ENCODE measurements at places on chromosomes 2 and 18.

- DNase-seq, result no peak
Observed at GRCh38 chr18:56207989-56208388, 430.4 kb downstream of the TXNL1 start.

DNA sequence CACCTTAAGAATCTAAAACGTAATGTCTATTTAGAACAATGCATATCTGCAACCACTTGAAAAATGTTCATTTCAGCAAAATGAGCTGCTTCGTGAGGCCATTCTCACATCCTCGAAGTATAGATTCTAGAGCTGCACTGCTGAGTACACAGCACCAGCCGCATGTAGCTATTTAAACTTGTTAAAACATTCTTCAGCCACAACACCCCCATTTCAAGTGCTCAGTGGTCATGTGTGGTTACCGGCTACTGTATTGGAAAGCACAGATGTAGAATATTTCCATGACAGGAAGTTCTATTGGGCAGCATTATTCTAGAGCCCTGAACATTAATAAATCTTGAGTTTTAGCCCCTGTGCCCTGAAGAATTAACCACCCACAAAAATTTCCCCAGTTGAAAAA lies 35.0 kb downstream of the SUMO1 start:
- no peak for DNase-seq

GRCh38 chr2:121372721-121373353 lies 87.8 kb upstream of the TFCP2L1 start:
- no peak for DNase-seq

GRCh38 chr2:71064754-71065621 lies 3.5 kb upstream of the NAGK start:
- DNase-seq, result no peak

- peak; percentile 18 for DNase-seq
Observed at GRCh38 chr2:20025065-20025786, 12.8 kb upstream of the MATN3 start.

GRCh38 chr2:153408710-153409385 lies 69.7 kb downstream of the RPRM start:
- DNase-seq, result no peak

- DNase-seq, result no peak
Observed at GRCh38 chr2:165164201-165164600, 39.6 kb downstream of the SCN3A start.

GRCh38 chr18:45733535-45733934 lies 9.6 kb downstream of the SLC14A1 start:
- no peak for DNase-seq

GRCh38 chr2:209208211-209208610 lies 215.6 kb upstream of the MAP2 start:
- DNase-seq, result peak; percentile 21

DNA sequence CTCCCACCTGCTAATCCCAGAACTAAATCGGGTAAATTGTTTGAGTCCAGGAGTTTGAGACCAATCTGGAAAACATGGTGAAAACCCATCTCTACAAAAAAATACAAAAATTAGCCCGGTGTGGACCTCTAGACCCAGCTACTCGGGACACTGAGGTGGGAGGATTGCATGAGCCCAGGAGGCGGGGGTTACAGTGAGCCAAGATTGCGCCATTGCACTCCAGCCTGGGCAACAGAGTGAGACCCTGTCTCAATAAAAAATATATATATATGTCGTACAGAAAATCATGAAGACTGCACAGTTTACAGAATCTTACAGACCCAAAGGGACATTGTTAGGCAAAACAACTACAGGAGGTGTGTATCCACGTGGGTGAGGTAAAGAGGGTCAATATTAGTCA lies 4.0 kb upstream of the DPY30 start:
- DNase-seq, result no peak

DNA sequence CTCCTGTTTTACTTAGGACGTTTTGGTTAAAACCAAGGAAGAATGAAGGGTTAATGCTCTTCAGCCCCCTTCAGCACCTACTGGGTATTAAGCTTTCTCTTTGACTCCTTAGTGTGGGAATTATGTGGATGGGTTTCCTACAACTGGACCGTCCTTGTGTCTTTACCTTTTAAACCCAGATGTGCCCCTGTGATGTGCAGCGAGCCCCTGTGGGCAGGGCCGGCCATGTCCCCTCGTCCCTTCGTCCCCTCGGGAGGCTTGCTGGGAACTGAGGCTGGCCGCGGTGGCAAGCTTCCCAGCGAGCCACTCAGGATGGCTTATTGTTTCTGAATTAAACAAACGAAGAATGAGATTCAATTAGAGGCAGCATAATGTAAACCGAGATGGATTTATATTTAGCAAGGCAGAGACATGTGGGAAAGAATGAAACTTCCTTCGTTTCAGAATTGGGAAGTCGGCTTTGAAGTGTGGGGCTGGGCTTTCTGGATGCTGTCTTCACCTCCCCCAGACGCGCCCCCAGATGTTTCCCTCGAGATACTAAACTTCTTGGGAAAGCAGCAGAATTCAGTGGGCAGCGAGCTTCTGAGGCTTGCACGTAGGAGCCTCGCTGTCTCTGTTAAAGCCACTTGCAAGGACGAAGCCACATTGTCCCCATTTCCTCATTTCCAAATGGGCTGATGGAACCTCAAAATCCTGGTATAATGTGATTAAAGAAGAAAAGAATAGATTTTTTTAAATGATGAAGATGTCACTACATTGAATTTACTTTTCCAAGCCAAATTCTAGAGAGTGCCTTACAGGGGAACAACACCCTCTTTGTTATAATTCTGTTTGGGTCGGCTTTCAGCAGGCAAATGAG lies 146.0 kb downstream of the VAPA start:
- peak; percentile 44 for DNase-seq

DNA sequence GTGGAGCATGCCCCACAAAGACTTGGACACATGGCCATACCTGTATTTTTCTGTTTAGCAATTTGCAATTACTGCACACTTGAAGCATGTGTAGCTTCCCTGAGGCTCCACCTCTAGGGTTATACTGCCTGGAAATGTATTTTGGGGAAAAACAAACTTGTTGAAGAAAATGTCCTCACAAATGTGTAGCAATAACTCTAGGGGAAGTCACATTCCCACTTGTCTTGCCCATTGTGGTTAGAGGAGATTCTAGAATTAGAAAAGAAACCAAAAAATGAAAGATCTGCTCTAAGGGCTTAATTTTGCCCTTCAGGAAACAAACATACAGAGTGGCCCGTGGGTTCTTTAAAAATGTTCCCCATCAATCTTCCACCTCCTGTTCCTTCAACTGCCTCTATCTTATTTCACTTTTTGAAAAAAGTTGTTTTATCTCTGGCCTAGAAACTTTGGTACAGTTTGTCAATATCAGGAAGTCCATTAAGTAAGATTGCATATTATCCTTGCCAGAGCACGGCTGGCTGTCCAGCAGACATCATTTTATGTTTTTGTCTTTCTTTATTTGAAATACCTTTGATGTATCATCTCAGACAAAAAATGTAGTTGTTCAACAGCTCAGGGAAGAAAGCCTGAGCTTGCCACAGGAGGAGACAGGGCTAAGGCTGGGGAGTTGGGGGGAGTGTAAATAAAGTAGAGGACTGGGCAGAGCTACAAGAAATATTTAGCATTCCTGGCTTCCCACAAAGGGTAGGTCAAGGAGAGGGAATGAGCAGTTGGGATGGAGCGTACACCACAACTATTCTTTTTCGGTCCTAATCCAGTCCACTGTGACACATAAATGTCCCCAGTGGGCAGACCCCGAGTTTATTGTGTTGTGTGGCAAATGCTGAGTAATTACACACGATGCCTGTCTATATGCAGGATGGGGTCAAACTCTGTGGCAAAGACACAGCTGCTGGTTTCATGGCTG lies 96.8 kb upstream of the CDC42EP3 start:
- DNase-seq, result peak; percentile 98

- DNase-seq, result no peak
Observed at GRCh38 chr18:44321868-44322590, 358.7 kb upstream of the SETBP1 start.

- DNase-seq, result no peak
Observed at GRCh38 chr18:57352271-57352701, at the start of gene ST8SIA3. Gene ST8SIA3 (plus strand): TSS chr18:57352557. CDS start chr18:57352847, 290 bp downstream.

DNA sequence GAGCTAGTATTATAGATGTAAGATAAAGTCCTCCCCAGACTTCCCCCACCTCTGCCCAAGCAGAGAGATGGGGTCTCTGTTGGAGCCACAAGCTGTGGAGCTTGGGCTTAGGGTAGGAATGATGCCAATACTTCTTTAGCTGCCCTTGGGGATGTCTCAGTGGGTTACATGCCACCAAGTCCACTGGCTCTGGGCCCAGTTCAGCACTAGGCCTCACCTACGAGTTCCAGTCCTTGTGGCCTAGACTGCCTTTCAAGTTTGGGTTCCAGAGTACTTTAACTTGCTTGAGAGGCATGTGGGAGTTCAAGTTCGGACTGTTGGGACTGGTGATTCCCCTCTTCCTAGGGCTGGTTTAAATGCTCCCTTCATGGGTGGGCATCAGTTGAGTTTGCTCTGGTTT lies 272.4 kb downstream of the PTPRM start:
- no peak for DNase-seq

DNA sequence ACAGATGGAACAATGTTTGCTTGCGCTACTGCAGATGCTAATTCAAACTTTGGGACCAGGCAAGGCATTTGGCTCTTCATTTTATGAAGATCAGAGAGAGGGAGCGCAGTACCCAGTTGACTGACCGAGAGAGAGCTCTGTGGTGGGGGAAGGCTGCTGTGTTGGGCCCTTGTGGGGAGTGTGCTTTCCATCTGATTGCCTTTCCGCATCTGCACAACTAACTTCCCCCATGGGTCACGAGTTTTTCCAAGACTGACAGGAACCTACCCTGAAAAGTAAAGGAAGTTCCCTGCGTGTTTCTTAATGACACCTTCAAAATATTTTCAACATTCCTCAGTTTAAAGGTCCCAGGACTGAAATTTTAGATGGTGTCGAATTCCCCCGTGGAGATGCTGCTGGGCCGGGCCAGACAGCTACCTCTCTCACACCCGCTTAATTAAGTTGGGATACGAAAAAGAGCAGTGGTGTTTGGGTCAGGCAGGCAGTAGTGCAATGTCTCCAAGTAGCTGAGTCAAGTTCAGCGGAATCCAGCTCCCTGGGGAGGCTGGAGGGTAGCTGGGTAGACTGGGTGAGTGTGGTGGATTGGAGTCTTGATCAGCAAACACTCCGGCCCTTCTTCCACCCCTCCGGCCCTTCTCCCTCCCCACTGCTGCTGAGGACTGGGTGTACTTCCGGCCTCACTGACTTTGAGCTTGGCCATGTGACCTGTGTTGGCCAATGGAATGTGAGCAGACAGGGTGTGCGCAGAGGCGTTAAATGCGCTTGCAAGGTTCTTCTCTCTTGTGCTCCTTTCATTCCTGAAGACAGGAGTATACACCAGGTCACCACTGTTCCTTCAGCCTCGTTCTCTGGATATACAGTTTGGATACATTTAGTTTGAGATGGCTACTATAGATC lies 2.3 kb upstream of the ARHGAP25 start:
- DNase-seq, result no peak

DNA sequence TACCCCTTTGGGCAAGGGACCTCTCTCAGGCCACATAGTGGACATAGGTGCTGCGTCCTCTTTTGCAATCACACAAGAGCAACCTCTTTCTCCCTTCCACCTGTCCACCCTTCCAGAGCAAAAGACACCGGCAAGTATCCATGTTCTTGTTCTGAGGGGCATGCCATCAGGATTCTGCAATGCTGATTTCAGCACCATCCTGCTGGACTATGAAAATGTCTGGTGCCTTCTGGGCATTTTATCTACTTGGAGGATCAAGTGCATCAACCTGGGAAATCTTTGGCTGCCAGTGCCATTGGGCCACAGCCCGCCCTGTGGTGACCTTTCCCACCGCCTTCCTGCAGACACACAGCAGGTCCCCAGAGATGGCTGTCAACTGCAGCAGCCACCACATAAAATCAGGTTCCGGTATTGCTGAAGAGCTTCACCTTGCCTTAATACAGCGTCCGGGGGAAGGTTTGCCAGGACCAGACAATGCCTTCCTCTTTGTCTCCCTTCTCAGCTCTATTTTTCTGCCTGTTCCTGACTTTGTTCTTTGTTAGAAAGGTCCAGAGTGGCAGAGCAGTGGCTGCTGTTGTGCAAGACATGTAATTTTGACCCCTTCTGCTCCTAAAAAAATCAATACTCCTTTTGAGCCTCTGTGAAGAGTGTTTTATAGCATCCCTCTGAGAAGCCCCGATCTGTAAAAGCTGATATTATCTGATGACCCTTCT lies 18.5 kb upstream of the BOD1L2 start:
- no peak for DNase-seq
